Body of pancreas (tissue), 4 donors: ENCODE measurements at places on chromosomes 11 and 22.

GRCh38 chr22:26714971-26715370, 57.6 kb downstream of the MIAT start:
- DNase-seq, result no peak

GRCh38 chr11:12694183-12694531, 19.9 kb downstream of the TEAD1 start:
- DNase-seq, result peak; percentile 75

- DNase-seq, result no peak
Measured at GRCh38 chr22:49996518-49997250, 15.9 kb downstream of the IL17REL start.

DNA sequence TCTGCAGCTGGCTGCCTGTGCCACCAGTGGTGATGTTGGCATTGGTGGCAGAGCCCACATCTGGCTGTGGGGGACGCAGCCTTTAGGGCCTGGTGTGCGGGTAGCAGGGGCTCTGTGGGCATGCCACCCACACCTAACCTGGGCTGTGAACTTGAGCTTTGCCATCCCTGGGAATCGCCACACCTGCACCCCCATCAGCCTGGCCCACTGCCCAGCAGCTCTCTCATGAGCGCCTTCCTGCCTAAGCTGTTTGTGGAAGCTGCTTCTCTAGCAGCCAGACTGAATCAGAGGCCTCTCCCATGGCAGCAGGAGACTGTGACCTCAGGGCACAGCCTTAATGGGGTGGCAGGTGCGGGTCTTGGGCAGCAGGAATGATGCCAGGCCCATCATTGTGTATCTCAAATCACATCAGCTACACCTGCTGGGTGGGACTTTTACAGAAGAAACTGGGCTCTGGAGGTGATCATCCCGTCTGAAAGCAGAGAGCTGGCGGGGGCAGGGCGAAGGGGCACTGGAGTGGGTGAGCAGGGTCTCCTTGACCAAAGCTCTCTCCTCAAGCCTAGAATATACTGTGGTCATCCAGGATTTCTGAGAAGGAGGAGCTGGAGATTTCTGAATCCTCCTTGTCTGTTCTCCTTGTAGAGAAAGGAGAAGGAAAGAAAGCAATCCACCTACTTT, 17.8 kb upstream of the CARS1 start:
- peak; percentile 93 for DNase-seq

DNA sequence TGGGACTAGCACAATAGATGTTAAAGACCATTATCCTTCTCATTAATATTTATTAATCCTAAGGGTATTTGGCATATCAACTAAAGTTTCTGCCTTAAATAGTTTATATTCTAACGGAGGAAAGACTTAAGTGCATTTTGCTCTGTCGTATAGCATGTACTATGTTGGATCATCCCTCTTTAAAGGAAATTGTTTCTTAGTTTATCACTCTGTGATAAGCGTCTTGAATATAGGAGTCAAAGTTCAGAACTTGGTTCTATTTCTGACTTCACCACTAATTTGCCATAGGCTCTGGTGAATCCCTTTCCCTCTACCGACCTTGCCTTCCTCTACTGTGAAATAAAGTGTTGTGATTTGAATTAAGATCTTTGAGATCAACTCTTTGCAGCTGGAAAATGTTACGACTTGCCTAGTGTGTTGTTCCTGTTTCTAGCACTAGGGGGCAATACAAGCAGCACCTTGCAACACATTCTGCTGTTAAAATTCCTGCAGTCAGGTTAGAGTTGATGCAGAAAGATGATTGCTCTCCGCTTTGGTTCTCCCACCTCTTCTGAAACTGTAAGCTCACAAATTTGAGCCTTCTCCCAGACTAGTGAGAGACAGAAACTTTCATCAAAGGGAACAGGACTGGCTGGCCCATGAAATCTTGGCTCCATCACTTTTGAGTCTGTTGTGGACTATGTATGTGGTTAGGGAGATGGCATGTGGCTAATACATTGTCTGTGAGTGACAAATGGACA, 27.8 kb upstream of the ZNRF3 start:
- DNase-seq, result peak; percentile 66

DNA sequence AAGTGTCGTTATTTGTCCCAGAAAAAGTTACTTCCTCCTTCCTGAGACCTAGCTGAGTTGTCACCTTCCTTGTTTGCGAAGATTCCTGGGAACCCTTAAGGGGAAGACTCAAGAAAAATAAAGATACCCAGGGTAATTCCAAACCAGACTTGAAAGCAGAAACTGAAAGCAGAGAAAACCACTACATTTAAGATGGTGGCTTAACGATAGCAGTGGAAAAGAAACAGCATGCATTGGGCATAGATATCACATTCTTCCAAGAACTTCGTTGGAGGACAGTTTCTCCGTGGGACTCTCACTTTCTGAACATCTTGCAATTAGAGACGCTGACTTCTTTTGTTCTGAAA, 89.1 kb downstream of the FAM76B start:
- DNase-seq, result no peak

DNA sequence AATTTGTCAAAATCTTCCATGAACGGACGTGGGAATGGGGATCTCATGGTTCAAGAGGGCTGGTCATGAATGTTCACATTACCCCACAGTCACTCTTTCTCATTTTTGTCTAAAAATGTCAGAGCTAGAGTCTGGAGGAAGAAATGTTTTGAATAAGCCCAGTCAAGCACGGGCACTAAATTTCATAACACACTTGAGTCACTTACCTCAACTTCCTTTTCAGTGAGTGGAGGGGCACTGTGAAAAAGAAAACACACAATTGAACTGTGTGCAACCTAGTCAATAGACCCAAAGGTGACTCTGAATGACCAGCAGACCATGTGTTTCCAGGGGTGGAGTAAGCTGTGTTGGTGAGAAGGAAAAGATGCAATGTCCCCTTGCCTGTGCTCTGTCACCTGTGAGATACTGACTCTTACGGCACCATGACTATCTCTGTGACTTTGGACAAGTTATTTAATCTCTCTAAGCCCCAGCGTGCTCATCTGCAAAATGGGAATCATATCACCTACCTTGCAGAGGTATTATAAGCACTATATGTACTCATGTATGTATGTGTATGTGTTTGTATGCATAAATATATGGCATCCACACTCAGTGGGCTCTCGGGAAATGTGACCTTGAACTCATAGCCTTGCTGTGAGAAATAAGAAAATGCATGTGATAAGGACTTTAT, 38.2 kb upstream of the LYVE1 start:
- no peak for DNase-seq

DNA sequence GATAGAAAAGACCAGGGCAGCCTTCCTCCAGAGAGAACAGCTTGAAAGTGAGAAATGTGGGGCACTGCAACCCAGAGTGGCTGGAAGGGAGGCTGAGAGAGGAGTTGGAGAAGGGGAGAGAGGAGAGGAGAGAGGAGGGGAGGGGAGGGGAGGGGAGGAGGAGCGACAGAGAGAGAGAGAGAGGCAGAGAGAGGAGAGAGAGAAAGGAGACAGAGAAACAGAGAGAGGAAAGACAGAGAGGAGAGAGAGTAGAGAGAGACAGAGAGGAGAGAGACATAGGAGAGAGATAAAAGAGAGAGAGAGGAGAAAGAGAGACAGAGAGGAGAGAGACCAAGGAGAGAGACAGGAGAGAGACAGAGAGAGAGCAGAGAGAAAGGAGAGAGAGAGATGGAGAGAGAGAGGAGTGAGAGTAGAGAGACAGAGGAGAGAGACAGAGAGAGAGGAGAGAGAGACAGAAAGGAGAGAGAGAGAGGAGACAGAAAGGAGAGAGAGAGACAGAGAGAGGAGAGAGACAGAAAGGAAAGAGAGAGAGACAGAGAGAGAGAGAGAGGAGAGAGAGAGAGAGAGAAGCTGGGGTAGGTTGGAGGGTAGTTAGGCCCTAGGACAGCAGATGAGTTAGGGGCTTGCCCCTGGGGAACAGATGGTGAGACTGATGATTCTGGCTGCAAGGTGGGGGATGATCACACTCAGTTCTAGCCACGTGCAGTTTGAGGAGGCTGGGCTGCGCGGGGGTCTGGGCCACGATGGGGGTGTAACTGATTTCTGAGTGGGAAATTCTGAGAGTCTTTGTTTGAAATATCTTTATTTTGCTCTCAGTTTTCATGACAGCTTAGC, 8.5 kb upstream of the SCYL1 start:
- DNase-seq, result no peak

GRCh38 chr11:86781546-86781945, 18.8 kb upstream of the PRSS23 start:
- DNase-seq, result no peak

GRCh38 chr22:39248254-39248653, 3.5 kb upstream of the PDGFB start:
- peak; percentile 65 for DNase-seq

GRCh38 chr11:6240781-6241180, 1.9 kb downstream of the CNGA4 start:
- no peak for DNase-seq

DNA sequence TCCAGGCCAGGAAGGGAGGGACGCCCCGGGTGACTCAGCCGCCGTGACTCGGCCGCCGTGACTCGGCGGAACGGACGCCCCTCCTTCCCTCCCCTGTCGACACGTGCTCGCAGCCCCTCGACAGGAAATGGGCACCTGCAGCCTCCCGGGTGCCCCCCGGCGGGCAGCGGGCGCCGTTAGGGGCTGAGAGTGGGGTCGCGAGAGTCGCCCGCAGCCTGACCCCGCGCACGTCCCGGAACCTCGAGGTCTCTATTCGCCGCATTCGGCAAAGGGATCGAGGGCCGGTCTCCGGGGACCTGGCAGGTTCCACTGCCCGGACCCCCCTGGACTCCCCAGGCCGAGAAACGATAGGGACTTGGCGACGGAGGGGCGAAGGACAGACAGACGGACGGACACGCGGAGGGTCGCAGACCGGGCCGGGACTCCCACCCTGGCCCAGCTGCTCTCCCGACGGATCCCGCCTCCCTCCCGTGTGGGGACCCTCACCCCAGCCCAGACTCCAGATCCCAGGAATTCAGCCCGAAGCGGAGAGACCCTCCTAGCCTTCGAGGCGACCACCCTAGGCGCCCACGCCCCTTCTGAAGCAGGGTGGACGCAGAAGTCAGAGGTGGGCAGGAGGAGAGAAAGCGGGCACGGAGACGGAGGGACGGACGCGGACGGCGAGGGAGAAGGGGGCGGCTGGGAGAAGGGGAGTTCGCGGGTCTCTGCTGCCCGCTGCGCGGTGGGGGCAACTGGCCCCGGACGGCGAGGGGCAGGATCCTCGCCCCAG, 648 bp downstream of the FOSL1 start:
- DNase-seq, result peak; percentile 45

DNA sequence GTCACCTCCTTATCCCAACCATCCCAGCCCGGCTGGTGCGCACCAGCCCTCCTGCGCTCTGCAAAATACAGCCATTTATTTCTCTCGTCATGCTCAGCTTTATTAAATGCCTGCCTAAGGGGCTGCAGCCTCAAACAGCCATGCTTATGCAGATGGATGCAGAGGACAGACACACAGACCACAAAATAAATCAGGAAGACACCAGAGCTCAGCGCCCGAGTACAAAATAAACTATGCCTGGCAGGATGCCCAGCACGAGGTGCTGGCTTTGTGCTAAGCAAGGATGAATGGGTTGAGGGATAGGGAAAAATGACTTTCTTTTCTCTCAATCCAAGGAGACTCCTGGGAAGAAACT, 70.5 kb downstream of the RPUSD4 start:
- peak; percentile 47 for DNase-seq

DNA sequence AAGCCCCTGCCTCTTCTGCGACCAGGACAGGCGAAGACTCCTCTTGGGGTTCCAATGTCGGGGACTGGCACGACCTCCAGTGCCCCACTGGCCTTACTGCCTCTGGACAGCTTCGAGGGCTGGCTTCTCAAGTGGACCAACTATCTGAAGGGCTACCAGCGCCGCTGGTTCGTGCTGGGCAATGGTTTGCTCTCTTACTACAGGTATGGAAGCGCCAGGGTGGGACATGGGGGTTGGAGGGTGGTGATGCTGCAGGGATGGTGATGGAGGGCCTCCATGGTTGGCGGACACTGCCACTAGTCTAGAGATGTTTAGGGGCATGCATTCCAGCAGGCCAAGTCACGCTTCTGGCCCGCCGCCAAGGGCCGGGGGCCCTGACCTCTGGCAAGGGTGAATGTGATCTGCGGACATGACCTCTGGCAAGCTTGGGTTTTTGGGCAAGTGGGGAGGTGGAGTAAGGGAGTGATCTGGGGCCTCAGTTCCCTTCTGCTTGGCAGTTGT, 727 bp downstream of the OSBP2 start:
- DNase-seq, result peak; percentile 22

DNA sequence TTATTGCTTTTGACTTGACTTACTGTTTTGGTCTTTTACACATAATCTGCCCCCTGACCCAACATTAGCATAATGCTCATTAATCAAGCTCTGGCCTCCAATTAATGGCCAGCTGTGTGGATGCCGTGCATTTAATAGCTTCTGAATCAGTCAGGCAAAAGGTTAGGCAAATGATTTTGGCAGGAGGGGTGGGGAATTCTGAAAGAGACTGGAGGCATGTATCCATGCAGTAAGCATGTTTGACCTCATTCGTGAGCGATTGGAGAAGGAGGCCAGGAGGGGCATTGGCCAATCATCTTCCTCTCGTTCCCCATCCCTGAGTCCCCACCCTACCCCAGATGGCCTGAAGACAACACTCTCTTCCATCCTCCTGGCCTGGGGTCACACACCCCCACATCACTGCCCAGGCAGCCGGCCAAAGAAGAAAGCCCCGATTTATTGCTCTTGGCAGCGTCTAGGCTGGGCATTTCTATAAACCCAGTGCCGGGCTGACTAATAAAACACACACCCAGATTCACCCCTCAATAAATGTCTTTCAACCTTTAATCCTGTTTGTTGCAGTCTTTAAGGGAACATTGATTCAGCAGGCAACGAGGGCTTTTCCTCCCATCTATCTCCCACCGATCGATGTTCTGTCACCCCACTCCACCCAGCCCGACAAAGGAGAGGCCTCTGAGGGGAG, 150.0 kb downstream of the OPCML start:
- no peak for DNase-seq

DNA sequence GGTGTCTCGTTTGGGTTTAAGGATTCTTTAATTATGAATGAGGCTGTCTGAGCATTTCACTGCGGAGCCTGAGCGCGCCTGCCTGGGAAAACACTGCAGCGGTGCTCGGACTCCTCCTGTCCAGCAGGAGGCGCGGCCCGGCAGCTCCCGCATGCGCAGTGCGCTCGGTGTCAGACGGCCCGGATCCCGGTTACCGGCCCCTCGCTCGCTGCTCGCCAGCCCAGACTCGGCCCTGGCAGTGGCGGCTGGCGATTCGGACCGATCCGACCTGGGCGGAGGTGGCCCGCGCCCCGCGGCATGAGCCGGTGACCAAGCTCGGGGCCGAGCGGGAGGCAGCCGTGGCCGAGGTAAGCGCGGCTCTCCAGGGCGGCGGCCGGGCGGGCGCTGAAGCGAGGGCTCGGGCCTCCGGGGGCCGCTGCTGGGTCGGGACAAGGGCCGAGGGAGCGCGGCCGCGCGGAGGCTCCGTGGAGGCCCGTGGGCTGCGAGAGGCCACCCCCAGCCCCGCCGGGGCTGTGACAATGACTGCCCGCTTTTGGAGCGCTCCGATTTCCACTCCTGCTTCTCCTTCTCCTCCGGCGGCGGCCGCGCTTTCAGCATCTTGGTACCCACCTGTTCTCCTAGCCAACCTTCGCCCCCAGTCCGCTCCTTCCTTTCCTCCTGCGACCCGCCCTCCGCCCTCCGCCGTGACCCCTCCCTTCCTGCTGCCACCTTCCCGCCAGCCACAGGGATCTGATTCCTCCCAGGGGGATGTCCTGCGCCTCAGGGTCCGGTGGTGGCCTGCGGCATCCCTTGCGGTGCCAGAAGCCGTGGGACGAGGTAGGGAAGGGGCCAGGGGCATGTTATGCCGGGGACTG, at the start of gene EXT2:
TSS of gene EXT2 (plus strand) at position 173 of the 854 bp plus-strand sequence. CDS start 12,035 bp downstream, outside the sequence.
- DNase-seq, result peak; percentile 92
